ENCODE measurements at places on chromosomes 1 and 21. TPM values are rescaled to one million over a fixed set of nuclear protein-coding genes. Genes with fewer than 3 reads are reported as not detected.
A peak's percentile ranks its signal among the peaks of the same experiment; 100 is the strongest.

SPRR5 gene
- not detected for total RNA-seq

RGS7 gene
- 0.13 TPM for total RNA-seq

KRTAP12-2 gene
- total RNA-seq, result not detected

PEX10 gene
- 18.3 TPM for total RNA-seq

PTPRU gene
- total RNA-seq, result 10.6 TPM

INAVA gene
- total RNA-seq, result 1.2 TPM

PLEKHA6 gene
- total RNA-seq, result 2.2 TPM

CLCA1 gene
- not detected for total RNA-seq

GRCh38 chr21:26982767-26983166 is 15.9 kb upstream of the ADAMTS5 start:
- DNase-seq, result no peak

GRCh38 chr1:170533298-170533697 is 1.3 kb downstream of the GORAB start:
- DNase-seq, result no peak

DNA sequence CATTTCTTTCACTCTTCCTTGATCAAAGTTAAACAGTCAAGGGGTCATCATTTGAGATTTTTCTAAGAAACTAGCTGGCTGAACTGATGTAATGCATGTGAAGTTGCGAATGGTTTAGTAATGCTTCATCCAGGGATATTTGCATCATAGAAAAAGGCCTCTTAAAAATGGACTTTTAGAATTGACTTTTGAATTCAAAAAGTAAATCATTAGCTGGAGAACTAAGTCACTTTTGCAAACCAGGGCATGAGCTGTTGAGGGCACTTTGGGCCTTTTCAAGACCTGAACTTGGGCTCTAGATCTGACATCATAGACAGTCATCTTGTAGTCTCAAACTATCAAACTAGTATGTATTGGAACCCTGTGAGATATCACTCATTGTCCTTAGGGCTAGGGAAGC is 85.0 kb downstream of the GRIK1 start:
- no peak for DNase-seq

DNA sequence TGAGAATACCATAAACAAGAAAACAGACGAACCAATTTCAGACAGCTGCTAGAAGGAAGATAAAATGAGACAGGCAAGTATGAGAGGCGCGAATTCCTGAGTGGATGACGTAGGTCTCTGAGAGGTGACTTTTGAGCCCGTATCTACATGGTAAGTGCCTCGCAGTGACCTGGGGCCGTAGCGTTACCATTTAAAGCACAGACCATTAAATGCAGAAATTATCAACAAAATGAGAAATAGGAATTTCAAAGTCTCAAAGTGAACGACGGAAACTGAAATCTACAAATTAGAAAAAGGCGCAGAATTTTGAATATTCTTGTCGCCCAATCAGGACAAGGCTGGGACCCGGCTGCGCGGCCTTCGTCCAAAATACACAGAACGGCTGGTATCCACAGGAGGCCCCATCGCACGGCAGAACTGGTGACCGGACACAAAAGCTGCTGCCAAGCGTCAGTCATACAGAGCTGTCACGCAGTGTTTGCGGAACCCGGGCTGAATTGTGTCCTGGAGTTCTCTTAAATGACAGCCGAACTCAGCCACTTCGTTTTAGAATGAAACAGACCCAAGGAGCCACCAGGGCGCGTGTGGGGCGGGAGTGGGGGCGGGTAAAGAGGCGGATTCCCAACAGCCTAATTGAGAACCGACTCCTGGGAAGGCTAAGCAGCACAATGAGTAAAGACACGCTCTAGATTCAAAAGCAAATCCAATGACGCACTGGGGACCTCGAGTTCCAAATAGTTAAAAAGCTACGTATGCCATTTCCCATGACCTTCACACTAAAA is 13.8 kb upstream of the BOLA1 start:
- DNase-seq, result peak; percentile 94

DNA sequence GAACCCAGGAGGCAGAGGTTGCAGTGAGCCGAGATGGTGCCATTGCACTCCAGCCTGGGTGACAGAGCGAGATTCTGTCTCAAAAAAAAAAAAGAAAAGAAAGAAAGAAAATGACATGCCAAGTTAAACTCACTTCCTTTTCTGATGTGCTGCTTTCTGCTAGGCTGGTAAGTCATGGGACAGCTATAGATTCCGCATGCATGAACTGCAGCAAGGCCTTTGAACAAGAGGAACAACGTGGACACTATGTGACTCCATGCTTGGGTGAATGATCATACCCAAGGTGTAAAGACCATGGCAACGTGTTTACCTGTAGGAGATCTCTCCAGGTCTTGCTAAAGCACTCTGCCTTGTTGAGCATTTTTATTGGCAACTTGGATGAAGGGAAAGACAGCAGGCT is 10.3 kb upstream of the TTF2 start:
- peak; percentile 58 for DNase-seq

DNA sequence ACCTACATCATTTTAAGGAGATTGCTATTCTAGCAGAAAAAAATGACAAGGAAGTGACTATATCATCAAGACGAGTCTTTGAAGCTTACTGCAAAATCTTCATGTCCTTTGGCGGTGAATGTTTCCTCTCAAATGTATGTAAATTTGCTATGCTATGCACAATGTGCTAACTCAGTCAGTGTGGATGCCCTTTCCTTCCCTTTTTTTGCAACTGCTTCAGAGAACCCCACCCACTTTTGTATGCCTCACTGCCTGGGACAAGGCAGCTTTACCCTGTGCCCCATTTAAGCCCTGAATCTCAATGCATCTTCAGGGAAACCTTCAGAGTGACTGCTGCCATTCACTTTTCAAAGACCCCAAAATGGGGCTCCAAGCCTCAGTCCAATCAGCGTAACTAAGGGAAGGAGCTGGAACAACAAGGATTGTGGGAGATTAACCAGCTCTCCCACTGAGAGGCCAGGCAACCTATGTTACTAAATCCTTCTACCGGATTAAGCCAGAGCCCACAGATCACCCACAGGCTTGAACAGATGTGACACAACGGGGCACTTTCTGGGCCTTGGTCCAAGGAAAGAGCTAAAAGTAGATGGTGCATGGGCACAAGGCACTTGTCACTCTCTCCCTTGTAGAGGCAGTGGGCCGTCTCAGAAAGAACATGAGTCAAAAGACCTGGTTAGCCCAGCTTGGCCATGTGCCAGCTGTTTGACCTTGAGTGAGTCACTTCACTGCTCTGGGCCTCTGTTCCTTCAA is 154.4 kb downstream of the PLPP3 start:
- peak; percentile 77 for DNase-seq

DNA sequence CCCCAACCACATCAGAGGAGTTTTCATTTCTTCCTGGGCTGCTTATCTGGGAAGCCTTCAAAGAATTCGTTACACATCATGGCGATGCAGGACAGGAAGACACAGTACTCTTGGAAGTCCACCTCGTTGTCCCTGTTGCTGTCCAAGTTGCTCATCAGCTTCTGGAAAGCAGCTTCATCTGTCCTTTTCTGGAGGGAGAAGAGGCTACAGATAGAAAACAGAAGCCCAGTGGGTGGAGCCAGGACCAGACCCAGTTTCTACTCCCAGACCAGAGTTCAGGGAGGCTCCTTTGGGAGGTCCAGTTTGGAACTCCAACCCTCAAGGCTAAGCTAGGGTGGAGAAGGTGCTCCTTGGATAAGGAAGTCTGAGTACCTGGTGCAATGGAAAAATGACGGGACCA is 1.9 kb downstream of the S100A4 start:
- no peak for DNase-seq

- no peak for DNase-seq
Measured at GRCh38 chr1:226476648-226477319, 68.9 kb upstream of the PARP1 start.

- DNase-seq, result peak; percentile 39
Measured at GRCh38 chr1:67704351-67704750, 19.4 kb downstream of the GADD45A start.

DNA sequence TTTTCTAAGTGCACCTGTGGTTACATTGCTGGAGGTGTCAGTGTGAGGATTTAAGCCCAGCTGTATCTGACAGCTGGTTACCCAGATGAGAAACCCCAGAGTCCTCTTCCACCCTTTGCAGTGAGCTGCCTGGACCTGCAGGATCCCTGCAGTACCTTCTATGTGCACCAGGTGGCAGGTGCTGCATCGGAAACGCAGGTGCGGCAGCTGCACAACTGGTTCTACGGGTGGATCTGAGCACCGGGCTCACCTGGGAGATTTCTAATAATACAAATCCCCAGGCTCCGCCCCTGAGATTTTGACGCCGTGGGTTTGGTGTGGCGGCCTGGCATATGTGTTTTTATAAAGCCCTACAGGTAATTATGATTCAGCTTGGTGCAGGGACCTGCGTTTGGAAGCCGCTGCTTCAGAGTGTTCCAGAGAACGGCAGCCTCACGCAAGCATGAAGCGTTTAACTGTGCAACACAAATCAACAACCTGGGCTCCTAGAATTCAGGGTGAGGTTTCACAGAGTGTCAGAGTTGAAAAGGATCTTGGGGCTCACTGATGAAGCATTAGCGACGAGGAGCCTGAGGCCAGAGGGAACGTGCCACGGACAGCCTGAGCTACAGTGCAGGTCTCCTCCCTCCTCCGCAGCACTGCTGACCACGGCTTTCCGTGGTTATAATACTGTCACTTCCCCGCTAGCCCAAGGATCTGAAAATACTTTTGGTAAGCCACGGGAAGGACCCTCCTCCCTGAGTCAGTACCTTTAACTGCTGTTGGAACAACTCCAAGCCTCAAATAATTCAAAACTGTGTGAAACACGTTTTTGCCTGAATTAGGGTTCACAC is 96.7 kb upstream of the TRABD2B start:
- peak; percentile 18 for DNase-seq

DNA sequence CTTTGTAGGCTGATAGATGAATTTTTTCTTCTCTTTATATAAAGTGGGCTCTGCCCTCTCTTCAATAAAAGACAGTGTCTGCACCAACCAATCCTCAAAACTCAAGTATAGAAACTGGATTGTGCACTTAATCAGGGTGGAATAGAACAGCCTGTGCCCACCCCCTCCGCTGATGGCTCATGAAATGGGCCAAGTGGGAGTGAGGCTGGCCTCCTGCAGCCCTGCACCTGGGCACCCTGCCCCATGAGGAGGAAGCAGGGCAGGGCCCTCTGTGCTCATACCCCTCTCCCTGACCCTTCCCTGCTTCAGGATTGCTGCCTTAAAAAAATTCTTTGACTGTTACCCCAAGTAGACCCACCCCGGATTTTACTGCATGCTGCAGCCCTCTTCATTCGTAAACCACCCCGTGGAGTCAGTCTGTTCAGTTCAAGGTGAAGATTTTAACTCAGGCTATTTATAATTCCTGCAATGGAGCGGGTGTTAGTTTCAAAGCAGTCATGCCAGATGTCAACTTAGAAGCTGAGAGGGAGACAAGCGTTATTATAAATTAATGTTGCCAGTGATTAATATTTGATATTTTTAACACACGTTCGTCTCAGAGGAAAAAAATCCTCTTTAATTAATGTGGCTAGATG is 15.8 kb downstream of the PROK1 start:
- no peak for DNase-seq

DNA sequence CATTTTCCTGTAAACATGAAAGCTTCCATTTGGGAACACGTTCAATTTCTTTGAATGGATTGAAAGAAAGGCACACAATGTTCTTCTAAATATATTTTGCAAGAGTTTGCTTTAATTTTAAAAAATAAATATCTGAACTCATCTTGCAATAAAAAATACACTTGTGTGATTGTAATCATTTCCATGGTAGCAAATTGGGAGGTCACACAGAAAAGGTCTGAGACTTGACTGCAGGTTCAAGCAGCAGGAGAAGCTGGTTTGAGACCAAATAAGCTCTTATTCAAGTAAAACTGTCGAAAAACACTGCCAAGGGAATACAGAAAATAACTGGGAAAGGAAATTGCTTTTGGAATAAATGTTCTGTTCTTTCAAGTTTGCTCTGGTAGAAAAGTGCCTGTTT is 498.9 kb downstream of the ADGRL2 start:
- peak; percentile 80 for DNase-seq

DNA sequence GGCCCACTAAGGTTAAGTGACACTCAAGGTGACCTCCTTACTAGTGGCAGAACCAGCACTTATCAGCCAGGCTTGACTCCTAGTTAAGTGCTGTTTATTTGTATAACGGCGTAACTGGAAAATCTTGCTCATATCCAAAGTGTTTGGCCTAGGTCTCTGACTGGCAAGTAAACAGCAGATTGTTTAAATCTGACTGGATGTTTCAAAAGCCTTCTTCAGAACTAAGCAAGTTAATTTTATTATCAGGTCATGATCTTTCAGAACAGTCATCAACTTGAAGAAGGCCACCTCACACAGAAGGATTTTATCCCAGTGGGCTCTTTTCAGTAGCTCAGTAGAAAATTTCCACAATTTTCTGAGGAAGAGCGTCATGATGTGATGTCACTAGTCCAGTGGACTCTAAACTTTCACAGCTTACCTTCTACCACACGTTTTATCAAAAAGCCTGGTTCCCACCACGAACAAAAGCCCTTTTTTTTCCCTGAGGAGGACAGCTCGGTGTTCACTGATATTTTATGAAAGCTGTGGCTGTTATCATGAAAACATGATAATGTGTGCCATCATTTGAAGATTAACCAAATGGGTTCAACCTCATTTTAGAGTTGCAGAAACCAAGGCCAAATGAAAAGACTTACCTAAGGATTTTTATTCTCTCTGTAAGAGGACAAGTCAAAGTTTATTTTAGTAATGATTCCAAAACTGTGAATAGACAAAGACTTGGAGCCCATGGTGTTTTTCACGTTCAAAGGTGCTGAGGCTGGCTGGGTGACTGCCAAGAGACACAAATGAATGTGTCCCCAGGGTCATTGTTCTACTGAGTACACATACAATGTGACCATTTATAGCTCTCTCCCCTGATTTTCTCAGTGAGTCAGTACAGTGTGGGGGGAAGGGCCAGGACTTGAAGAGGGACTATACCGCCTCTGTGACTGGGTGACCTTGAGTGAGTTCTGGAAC is 9.1 kb downstream of the SGIP1 start:
- peak; percentile 43 for DNase-seq

GRCh38 chr1:36183309-36183856 is 27.4 kb downstream of the MAP7D1 start:
- DNase-seq, result no peak

DNA sequence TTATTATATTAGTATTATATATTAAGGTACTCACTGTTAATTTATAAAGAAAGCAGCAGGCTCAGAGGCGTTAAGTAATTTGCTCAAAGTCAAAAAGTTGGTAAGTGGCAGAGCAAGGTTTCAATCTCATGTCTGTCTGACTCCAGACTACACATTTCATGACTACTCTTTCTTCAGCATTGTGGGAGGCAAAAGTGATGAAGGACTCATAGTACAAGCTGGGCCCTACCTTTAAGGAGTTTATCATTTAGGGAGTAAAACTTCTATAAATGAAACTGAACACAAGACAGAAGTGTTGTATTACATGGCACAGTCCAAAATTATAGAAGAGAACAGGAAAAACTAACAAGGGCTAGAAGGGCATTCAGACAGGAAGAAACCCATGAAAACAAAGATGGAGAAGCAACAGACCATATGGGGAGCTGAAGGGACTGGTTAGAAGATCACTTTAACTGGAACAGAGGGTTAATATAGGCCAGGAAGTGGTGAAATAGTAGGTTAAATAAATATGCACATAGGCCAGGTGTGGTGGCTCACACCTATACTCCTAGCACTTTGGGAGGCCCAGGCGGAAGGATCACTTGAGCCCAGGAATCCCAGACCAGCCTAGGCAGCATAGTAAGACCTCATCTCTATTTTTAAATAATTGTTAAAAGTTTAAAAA is 11.5 kb downstream of the SORT1 start:
- no peak for DNase-seq

- DNase-seq, result no peak
Measured at GRCh38 chr1:15493869-15494390, 18.0 kb downstream of the CELA2B start.

GRCh38 chr1:29786791-29787732 is 550.7 kb downstream of the PTPRU start:
- DNase-seq, result no peak
